ENCODE measurements at places on chromosomes 7 and 10. TPM values are rescaled to one million over a fixed set of nuclear protein-coding genes. Genes with fewer than 3 reads are reported as not detected.

GPR22 gene
- not detected for total RNA-seq

DMTF1 gene
- total RNA-seq, result 60.9 TPM

PCDH15 gene
- total RNA-seq, result 0.07 TPM

RGR gene
- total RNA-seq, result not detected

LRRC4 gene
- not detected for total RNA-seq

ITPRID1 gene
- 0.26 TPM for total RNA-seq

AP4M1 gene
- 16.2 TPM for total RNA-seq

GPR26 gene
- not detected for total RNA-seq

NEUROG3 gene
- total RNA-seq, result not detected

SFXN3 gene
- 23.4 TPM for total RNA-seq

EPO gene
- 1.1 TPM for total RNA-seq

CTNNA3 gene
- 0.20 TPM for total RNA-seq

ASIC3 gene
- 1.1 TPM for total RNA-seq

ASZ1 gene
- total RNA-seq, result not detected

SPDYE9 gene
- not detected for total RNA-seq

CHAT gene
- 0.18 TPM for total RNA-seq

LBX1 gene
- total RNA-seq, result not detected

GCK gene
- not detected for total RNA-seq

PIK3CG gene
- total RNA-seq, result not detected

ENTPD1 gene
- total RNA-seq, result 1.7 TPM

SLC13A1 gene
- total RNA-seq, result not detected

IFRD1 gene
- 78.8 TPM for total RNA-seq

EVX1 gene
- not detected for total RNA-seq

GPNMB gene
- total RNA-seq, result 1.2 TPM

Data from Caco-2 (cell line).